ENCODE measurements at places on chromosomes 11 and 22.
A peak's percentile ranks its signal among the peaks of the same experiment; 100 is the strongest.

GRCh38 chr11:128551611-128552335, 35.6 kb downstream of the ETS1 start:
- DNase-seq = no peak

GRCh38 chr22:49415151-49415951, 412.3 kb downstream of the BRD1 start:
- DNase-seq = no peak

GRCh38 chr11:58507355-58507754, 550 bp downstream of the OR5B21 start:
- no peak for DNase-seq

DNA sequence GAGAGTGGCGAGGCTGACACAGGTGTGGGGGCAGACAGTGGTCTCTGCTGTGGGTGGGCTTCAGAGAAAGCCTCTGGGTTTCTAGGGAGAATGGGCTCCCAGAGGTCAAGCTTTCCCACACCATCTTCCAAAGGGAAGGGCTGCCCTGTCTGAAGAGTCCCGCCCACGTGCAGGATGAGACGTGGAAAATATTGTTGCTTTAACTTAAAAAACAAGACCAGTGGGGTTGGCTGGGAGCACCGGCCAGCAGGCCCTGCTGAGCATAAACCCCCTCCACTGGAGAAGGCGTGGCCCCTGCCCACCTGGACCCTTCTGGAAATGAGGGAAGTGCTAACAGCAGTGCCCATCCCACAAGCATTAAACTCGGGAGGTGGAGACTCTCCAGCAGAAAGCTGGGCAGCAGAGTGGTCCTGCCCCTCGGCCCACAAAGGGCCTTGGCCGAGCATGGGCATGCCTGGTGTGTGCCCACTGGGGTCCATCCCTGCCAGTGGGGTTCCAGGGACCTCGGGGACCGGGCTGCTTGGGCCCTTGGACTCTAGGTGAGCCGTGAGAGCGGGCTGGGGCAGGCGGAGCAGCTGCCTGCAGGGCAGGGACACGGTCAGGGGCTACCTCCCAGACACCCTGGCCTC, 15.4 kb downstream of the SELENOO start:
- DNase-seq = no peak

DNA sequence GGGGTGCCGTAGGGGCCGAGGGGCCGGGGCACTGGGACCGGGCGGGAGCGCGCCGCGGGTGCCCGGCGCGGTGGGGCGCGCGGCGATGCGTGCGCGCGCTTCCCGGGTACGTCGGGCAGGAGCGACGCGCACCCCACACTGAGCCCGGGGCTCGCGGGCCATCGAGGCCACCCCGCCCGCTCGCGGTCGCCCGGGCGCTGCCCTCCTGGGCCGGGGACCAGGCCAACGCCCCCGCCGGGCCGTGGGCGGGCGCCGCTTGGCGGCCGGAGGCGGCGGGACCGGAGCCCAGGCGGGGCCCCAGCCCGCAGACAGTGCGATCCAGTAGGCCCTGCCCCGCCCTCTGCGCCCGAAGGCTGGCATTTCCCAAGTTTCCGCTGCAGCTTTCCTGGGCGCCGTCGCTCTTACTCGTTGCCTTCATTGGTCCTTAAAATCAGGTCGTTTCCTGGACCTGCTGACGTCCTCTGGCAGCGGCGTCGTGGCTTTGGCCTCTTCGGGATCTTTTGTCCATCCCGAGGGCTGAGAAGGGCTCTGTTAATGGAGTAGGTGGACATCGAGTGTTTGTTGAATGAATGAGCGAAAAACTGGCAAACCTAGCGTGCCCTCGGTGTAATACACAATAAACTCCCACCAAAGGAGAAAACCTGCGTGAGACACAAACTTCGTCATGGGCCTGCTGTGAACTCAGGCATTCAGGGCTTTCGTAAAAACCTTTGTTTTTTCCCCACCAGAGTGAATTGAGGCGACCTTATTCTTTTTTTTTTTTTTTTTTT, 638 bp downstream of the PARVA start:
- no peak for DNase-seq

DNA sequence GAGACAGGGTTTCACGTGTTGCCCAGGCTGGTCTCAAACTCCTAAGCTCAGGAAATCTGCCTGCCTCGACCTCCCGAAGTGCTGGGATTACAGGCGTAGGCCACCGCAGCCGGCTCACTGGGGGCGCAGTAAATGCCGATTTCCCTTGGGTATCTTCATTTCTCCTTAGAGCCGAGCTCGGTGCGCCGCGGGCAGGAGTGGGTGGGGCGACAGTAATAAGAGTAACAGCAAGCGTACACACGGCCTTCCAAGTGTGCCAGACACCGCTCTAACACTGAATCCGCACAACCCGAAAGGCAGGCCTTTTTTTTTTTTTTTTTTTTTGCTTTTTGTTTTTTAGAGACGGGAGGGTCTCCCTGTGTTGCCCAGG, 500 bp upstream of the ADSL start:
- no peak for DNase-seq

DNA sequence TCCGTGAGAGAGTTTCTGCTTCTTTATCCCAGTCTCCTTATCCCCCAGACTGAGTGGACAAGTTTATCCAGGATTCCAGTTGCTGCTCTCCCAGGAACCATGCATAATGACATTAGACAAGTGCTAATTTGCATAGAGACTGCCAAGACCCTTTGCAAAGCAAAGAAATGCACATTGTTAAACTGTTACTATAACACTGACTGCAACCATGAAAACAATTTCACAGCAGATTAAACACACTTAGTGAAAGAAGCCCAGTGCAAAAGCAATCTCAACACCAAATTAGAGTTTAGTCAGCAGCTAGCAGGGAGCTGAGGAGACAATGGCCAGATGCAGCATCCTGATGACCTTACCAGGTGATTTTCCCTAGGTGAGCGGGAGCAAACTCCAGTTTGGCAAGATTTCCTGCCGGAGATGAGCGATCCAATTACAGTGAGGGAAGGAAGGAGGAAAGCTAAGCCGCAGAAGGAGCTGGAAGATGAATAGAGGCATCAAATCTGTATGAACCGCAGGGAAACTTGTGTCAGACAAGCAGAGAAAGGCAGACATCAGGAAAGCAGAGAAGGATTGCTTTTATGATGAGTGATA, 273.8 kb upstream of the B3GAT1 start:
- no peak for DNase-seq

DNA sequence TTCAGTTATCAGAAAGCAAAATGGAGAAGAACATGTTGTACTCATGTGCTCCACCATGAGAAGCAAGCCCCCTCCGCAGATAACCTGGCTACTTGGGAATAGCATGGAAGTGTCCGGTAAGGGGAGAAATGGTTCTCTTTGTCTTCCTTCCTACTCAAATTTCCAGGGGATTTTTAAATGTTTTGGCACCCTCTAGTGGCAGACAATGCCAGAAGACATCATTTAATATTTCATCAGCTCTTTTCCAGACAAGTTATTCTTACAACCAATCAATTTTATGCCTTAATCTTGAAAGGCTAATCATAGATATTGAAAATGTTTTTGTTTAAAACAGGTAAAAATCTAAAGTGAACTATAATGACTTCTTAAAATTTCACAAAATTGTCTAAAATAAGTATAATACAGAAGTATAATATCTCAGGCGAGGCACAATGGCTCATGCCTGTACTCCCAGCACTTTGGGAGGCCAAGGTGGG, 15.7 kb downstream of the CRTAM start:
- DNase-seq = peak; percentile 66

DNA sequence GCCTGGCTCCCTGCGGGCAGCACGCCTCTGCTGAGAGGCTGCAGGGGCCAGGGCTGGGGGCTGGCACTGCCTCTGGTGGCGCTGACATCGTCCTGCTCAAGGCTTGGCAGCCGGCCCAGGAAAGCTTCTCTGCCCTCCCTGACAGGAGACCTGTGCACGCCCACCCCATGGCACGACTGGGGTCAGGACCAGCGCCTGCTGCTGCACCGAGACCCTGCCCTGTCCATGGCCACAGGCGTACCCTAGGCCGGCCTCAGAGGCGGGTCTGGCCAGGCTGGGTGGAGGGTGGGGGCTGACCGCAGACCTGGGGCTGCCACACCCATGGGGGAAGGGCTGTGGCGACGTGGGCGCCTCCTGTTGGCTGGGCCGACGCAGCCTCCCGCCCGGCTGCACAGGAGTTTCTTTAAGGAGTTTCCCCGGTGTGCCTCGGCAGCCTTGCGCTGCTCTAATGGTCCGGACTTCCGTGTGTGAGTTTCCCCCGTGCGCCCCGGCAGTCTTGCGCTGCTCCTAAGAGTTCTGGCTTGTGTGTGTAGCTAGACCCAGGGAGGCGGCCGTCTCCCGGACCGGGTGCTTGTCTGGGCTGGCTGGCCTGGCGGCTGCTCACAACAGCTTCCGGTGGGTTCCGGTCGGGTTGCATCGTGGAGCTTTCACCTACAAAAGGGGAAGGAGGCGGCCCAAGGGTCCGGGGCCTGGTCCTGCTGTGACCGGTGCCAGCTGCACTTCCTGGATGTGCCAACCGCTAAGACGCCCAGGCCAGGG, 4.6 kb downstream of the TRABD start:
- DNase-seq = peak; percentile 48

DNA sequence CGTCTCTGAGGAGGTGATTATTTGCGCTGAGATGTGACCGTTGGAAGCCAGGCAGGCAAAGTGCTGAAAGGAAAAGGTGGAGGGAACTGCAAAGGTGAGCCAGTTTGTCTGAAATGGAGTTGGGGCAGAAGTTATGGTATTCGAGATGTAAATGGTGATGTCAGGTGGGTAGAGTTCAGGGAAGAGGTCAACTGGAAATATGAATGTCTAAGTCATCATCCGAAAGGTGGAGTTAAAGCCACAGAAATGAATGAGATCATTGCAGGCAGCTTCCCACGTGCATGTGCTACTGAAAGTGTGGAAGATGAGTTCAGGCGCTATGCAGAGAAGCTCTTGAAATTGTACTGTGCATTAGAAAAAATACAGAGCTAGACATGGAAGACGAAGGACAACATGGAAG, 2.2 kb upstream of the BPIFC start:
- DNase-seq = no peak

GRCh38 chr11:79335681-79336080, 105.1 kb downstream of the TENM4 start:
- DNase-seq = no peak

DNA sequence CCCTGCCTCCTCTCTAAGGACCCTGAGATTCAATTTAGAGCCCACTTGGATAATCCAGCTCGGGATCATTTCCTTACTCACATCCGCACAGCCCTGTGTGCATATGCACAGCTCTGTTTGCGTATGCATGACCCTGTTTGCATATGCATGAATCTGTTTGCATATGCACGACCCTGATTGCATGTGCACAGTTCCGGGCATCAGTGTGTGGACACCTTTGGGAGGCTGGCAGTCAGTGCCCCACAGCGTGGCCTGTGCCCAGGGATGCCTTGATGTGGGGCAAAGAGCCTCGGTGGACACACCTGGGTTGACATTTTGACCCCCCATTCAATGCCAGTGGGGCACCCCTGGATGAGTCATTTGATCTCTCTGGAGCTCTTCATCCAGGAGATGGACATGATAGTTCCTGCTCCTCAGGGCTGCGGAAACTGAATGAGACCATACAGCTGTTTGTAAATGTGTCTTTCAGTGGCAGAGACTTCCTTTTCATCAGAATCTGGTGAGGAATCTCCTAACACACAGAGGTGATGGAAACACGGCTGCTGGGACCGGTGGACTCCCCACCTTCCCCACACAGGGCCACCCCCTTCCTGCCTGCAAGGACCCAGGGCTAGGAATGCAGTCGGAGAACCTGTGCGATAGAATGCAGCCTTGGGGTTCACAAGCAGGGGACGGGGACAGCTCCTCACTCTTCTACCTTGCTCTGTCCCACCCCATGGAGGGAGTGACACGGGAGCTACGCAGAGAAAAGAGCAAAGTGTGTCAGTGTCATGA, 41.2 kb downstream of the MYEOV start:
- DNase-seq = no peak

- no peak for DNase-seq
Measured at GRCh38 chr22:19825904-19826618, 28.6 kb downstream of the GNB1L start.

DNA sequence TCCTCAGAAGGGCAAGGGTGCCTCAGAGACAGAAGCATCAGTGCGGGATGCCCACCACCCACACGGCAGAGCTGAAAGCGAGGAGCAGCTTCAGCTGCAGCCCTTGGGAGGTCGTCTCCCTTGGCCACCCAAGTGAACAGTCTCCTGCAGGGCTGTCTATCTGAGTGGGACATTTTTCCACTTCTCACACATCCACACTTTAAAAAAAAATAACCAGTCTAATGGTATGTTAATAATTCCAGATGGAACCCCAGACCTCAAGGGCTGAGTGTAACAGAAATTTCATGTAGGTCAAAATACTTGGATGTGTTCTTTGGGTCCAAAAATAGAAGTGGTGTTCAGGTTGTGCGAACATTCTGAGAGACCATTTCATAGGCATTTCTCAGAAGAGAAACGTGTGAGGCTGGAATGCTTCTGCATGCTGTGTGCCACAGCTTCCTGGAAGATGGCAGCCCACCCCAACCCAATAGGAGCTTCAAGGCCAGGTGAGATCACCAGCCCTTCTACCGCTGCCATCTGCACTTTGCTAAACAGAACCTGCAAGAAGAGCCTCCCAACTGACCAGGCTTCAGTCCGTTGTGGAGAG, 623.2 kb downstream of the OPCML start:
- no peak for DNase-seq

DNA sequence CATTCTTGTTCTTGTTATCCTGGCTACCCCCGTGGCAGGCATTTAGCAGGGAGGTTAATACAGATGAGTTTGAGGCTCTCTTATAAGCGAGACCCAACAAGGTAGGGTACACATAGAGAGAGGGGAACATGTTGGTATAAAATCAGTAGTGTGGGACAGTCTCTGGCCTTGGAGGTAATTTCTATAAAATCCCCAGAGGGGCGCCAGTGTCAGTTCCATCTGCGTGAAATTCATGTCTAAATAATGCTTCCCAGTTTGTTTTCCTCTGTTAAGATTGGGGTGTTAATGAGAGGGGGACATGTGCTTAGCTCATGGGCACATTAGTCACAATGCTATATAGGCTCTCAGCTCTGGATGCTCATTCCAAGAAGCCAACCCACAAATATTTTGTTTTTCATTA, 150.7 kb downstream of the MYO18B start:
- DNase-seq = no peak

DNA sequence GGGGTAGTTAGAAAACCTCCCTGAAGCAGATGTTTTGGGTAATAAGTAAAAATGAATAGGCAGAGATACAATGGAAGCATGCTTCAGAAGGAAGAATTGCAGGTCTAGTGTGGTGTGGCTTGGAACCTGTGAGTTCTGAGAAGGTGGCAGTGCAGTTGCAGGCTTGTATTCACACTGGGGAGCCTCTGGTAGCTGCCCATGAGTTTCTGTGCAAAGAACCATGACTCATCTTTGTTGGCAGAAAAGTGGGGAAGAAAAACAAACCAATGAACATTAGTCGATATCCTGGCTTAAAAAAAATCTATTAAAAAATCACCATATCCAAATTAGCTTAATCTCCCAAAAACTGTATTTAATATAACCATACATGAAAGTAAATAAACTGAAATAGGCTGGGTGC, 232.6 kb downstream of the FAT3 start:
- no peak for DNase-seq

DNA sequence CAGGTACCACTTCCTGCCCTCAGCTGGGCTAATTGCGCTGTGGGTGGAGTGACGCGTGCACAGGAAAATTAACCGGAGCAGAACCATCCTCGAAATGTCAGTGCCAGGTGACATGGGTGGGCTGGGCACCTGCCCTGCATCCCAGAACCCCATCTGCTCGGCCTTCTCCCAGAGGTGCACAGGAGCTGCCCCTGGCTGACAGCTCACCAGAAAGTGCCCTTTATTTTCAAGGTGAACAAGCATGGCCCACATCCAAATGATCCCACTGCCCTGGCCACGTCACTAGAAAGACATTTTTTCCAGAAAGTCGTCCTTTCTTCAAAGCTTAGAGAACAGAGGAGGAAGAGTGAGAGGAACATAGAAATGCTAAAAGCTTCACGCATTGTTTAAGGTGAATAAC, 4.1 kb upstream of the ELFN2 start:
- DNase-seq = no peak
